ENCODE measurements at places on chromosomes 1 and 21.
A peak's percentile ranks its signal among the peaks of the same experiment; 100 is the strongest.

- DNase-seq = no peak
Measured at GRCh38 chr1:28326515-28326914, 2.3 kb upstream of the MED18 start.

GRCh38 chr1:178093951-178094738 is at the start of gene RASAL2:
Gene RASAL2, plus strand, starts transcription at chr1:178094104. Its CDS starts 389 bp downstream, at chr1:178094493.
- peak; percentile 53 for DNase-seq

GRCh38 chr1:174136714-174137113 is 22.6 kb upstream of the RABGAP1L start:
- no peak for DNase-seq

- no peak for DNase-seq
Measured at GRCh38 chr1:182520736-182521135, 68.3 kb downstream of the RNASEL start.

DNA sequence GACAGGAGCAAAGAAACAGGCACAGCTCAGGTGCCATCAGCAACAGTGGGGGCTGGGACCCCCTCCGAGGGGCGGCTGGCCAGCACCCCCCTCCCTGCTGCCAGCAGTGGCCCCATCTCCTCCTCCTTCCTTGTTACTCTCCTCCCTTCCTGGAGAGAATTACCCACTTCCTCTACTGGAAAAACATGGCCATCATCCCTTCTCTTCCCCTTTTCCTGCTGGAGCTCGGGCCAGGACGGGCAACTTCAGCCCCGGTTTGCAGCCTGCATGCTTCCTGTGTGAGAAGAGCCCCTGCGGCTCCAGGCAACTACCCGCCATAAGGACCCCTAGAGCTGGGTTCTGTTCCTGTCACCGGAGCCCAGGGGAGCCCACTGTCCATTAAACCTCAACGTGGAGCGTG is 17.6 kb downstream of the MEGF6 start:
- no peak for DNase-seq

- no peak for DNase-seq
Measured at GRCh38 chr1:193060938-193061337, 1.5 kb downstream of the RO60 start.

- no peak for DNase-seq
Measured at GRCh38 chr1:63991685-63992084, 211.7 kb upstream of the UBE2U start.

DNA sequence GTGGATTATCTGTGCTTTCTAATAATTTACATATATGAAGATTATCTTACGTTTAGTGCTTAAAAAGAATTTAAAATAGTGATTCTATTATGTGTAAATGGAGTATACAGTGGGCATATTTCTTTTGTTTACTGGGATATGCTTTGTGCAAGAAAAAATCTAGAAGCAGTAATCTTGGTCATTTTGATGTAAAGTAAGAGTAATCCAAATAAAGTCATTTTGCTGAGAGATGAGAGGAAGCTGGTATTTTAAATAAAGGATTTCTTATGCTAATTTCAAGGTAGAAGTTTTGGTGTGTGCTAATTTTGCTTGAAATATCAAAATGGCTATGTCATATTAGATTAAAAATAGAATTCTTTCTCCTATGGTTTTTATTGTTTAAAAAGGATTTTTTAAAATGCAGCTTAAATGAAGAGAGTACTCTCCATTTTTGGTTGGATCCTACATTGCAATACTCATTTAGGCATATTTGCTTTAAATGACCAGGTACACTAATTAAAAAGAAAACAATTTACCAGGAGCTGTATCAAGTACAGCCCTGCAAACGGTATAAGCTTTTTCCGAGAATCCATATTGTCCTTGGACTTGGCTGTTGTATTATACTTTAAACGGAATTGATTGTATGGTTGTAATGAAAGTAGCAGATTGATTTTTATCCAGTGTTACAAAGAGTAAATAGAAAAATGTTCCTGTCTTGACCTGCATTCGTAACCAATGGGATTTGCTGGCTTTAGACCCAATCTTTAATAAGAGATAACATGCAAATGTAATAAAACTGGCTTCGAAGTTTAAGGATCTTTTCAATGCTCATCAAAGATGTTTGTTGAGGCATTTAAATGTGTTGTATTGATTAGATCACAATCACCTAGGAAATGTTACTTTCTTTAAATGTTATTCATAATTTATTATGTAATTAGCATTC is 574.7 kb downstream of the USP25 start:
- DNase-seq = no peak

DNA sequence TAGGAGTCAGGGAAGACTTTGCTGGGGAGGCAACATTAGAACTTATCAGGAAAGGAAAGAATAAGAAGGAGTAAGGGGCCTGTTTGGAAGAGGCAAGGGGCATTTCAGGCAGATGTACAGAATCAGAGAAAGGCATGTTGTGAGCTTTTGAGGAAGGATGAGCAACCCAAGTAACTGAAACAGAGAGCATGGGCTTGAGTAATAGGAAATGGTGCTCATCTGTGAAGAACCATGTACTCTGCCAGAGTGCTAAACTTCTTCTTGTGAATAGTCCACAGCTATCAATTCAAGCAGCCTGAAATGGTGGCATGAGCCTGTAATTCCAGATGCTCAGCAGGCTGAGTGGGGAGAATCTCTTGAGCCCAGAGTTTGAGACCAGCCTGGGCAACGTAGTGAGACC is 19.2 kb upstream of the PIGK start:
- DNase-seq = no peak

DNA sequence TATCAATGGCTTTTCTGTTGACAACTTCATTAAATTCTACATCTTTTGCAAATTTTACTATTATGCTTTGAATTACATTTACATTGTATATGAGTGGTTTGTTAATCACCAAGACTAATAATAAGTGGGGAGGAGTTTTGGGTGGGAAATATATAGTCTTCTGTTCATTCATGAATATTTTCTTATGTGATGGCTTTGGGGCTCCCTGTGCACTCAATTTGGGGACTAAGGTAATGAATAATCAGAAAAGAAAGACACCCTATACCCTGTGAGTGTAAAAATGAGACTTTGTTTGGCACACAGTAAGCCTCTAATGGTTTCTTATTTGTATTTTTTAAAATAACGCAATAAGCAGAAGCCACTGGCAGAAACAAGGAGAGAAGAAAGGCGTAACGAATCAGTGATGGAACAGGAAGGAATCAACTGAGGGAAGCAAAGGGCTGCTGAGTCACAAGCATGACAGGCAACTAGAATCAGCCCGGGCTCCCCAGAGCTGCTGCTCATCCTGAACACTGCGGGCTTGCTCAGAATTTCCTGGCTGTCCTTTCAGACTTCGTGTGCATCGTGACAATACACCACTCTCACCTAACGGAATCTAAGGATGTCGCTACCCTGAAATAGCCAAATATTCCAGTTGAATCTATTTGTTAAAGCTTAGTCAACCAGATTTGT is 20.8 kb upstream of the RGS2 start:
- DNase-seq = no peak

GRCh38 chr1:213176341-213176740 is 125.3 kb downstream of the RPS6KC1 start:
- DNase-seq = no peak

- no peak for DNase-seq
Measured at GRCh38 chr1:248839168-248839555, 1.1 kb downstream of the ZNF672 start.

GRCh38 chr21:34078915-34079314 is 5.5 kb downstream of the MRPS6 start:
- no peak for DNase-seq

DNA sequence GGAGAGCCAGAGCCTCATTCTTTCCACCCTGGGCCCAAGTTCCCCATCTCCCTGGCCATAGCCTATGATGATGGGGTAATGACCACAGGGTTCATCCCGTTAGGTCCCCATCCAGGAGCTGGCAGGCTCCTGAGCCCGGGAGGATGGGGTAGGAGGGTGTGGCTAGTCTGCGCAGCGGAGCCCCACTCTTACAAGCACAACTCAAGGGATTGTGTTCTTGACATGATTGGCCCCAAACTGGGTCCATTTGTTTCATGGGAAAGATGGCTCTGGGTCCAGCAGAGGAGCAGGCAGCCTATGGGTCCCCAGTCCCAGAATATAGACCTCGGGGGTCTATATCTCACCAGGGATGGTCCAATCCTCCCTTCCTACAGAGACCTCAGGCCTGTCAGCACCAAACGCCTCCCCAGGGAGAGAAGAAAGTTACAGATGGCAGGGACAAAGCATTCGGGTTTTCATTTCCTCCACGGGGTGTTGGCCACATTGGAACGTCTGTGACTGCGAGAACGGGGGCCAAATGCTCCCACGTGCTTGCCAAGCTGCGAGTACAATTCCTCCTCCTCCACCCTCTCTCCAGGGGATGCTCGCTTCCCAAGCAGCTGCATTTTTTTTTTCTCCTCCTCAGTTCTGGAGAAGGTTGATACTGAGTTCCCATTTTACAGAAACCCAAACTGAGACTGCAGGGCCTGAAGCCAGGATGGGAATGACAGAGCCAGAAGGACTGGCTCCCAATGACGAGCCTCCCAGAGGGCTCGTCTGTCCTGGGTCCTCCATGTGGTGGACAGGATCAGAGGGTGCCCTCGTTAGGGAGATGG is 71.0 kb downstream of the DHRS3 start:
- no peak for DNase-seq

DNA sequence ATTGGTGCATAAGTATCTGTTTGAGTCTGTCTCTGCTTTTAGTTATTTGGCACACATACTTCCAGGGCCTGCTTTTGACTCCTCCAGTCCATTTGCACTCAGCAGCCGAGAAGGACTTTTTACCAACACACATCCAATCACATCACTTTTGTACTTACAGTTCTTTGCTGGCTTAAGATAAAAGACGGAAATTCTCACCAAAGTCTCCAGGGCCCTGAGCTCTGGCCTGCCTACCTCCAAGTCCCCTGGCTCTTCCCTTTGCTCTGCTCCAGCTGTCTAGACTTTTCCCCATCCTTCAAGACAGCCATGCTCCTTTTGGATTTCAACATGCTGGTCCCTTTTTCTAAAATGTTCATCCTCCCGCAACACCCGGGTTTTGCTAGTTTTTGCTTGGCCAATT is 2.2 kb upstream of the EVA1C start:
- DNase-seq = no peak

DNA sequence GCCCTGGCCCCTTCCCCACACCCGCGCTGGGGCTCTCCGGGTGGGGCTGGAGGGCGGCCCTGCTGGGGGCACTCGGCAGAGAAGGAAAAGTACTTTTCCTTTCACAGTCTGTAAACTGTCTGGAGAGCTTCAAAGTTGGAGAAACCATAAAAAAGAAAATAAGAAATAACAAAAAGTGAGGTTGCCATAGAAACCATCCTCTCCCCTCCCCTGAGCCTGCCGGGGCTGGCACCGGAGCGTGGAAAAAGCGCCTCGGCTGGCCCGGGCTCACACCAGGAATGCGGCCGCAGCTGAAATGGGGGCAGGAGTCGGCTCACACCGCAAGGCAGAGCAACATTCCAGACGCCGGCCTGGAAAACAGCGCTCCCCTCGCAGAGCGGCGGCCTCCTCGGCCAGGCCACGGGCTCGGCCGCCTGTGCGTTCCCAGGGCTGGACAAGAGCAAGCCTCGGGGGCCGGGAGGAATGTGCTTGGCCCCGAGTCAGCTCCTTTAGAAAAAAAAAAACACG is 69.2 kb downstream of the MORN1 start:
- no peak for DNase-seq

- DNase-seq = no peak
Measured at GRCh38 chr1:8955406-8955805, 9.7 kb downstream of the CA6 start.

GRCh38 chr1:46423574-46424240 is 29.6 kb downstream of the FAAH start:
- DNase-seq = no peak

- no peak for DNase-seq
Measured at GRCh38 chr1:183094351-183094750, 71.1 kb downstream of the LAMC1 start.

GRCh38 chr1:14768582-14769304 is 170.3 kb downstream of the KAZN start:
- no peak for DNase-seq

GRCh38 chr1:43366179-43366578 is 1.6 kb downstream of the ELOVL1 start:
- no peak for DNase-seq

GRCh38 chr1:156896490-156897033 is 3.0 kb downstream of the PEAR1 start:
- DNase-seq = no peak

- DNase-seq = no peak
Measured at GRCh38 chr1:116288201-116288598, 84.8 kb upstream of the ATP1A1 start.

DNA sequence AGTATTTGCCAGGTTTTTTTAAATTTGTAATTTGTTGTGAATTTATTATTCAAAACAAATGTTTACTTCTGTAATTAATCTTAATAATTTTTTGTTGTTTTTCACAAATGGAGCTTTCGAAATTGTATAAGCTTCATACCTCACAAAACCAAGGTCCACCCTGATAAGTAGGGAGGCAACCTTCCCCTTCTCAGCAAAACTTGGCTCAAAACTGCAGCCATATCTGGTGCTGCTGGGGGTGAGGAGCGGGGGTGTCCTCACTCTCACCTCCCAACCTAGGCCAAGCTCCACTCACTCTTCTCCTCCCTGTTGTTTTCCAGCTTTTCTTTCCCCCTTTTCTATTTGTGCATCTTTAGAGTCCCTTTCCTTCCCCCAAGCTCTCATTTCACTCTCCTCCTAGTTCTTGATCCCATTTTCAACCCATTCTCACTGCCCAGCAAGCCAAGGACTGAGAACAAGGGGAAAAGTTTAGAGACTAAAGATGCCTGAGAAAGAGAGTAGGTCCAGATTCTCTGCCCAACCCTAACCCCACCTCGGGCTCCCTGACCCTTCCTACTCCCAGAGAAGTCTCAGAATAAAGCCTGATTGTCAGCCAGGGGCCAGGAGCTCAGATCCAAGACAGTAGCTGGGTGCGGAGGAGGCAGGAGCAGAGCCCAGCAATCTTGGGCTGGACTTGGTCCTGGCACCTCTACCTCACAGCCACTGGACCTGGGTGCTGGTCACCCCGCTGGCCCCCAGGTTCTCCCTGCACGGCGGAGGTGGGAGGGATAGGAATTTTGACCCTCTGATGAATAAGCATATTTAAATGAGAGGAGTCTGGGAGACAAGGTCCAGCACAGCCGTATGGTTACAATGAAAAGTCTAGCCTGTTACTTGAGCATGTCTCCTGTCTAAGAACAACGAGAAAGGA is 8.3 kb upstream of the CFAP45 start:
- DNase-seq = no peak

DNA sequence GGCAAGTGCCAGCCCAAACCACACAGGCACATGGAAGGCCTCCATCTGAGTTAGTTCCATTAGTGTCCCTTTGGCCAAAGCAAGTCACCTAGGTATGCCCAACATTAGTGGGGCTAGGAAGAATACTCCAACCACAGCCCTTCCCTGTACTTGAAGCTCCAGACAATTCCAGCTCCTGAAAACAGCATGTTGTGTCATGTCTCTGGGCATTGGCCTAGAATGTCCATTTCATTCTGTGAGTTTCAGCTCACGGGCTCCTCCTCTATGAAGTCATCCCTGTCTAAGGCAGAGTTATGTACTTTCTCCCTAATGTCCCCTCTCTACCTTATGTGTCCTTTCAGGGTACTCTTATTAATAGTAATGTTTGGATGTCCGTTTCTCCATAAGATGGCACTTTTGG is 96.5 kb upstream of the SPATA6 start:
- DNase-seq = no peak

All from NCI-H1930 (cell line).